GM12878 (cell line): ENCODE measurements at places on chromosomes 3 and 15. TPM values are rescaled to one million over a fixed set of nuclear protein-coding genes. Genes with fewer than 3 reads are reported as not detected.

DNA sequence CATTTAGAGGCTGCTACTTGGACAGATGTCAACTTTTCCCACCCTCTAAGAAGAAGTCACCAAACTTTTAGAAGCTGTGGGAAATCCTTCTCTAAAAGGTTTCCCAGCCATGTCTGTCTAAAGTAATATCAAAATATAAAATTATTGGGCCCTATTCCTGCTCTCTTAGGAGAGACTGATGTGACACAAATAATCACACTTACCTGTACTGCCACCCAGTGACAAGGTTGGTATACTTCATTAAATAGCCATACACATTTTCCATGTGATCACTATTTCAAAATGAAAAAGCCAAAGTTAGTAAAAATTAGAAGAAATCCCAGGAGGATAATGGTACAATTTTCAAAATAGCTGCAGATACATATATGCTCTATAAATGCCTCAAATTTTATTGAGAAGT lies 12.6 kb downstream of the OSBPL11 start:
- H3K4me1 ChIP-seq: peaks cover 5% of the 10 kb centered on the region; the same call in 1 of the 2 replicates
- H3K36me3 ChIP-seq: peaks cover 8% of the 10 kb centered on the region
- H3K27ac ChIP-seq: no peak overlapping the region
- H3K27me3 ChIP-seq: no peaks in the 10 kb centered on the region
- no peak overlapping the region for H3K4me3 ChIP-seq

C2CD4B gene
- not detected in 2 replicates for total RNA-seq

GRCh38 chr15:60840703-60841411 lies 361.9 kb upstream of the ICE2 start:
- H3K4me1 ChIP-seq: no peaks in the 10 kb centered on the region; the same call in 1 of the 2 replicates
- no peak overlapping the region for H3K4me3 ChIP-seq
- H3K27me3 ChIP-seq: no peaks in the 10 kb centered on the region

ROPN1 gene
- total RNA-seq: not detected in 2 replicates

GRCh38 chr3:111619833-111620232 lies 24.7 kb upstream of the ZBED2 start:
- H3K27ac ChIP-seq: no peak overlapping the region
- DNase-seq: no peak
- H3K27me3 ChIP-seq: no peaks in the 10 kb centered on the region; the same call in 1 of the 2 replicates

SI gene
- not detected in 2 replicates for total RNA-seq

DNA sequence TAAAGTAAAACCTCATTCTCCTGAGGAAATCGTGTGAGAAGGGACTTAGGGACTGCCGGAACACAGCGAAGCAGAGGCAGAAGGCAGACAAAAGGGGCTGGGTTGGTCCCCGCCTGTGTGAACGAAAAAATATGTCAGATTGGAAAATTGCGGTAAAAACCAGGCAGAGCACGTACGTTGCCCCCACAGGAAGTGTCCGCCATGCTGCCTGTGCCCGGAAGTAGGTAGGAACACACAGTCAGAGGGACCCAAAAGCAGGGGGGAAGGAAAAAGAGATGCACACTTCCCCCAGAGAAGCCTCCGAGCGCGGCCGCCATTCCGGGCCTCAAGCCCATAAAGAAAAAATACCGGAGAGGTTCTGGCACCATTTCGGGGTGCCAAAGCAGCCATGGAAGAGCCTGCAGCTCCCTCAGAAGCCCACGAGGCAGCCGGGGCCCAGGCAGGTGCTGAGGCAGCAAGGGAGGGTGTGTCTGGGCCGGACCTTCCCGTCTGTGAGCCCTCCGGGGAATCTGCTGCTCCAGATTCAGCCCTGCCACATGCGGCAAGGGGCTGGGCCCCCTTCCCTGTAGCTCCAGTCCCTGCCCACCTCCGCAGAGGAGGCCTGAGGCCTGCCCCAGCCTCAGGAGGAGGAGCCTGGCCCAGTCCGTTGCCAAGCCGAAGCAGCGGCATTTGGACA lies at the start of gene MKRN3:
MKRN3 (plus strand) TSS at position 280 of the 676 bp plus-strand sequence; CDS start at position 389, 109 bp downstream.
- H3K4me3 ChIP-seq: no peak within 1 kb of the TSS
- no peaks in the 10 kb centered on the region for H3K4me1 ChIP-seq
- no peak within 1 kb of the TSS for H3K27ac ChIP-seq
- no peak for DNase-seq

DNA sequence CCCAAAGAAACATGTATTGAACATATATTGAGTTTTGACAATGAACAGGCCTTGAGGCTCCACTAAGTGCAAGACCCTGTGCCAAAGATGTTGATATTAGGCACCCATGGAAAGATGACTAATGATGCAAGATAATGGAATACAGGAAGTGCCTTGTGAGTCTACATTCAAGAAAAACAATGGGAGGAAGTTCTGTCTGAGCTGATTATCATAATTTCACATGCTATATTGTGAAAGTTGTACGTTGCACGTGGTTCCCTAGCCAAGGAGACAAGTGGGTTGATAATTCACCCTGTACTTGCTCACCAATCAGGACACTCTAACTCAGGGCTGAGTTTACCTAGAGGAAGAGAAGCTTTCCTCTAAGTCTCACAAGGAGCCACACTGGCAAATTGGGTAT lies 186.9 kb upstream of the STAC start:
- no peaks in the 10 kb centered on the region for H3K27me3 ChIP-seq
- H3K4me3 ChIP-seq: no peak overlapping the region
- H3K36me3 ChIP-seq: no peaks in the 10 kb centered on the region
- no peak overlapping the region for H3K27ac ChIP-seq

POTEB2 gene
- total RNA-seq: not detected in 2 replicates

ATP8B4 gene
- 0.23 and 0.56 TPM in 2 replicates for total RNA-seq

GRCh38 chr15:71679793-71680353 lies 130.5 kb upstream of the NR2E3 start:
- no peak overlapping the region for H3K4me3 ChIP-seq
- H3K27ac ChIP-seq: no peak overlapping the region
- DNase-seq: no peak
- H3K4me1 ChIP-seq: peaks cover 12% of the 10 kb centered on the region

DNA sequence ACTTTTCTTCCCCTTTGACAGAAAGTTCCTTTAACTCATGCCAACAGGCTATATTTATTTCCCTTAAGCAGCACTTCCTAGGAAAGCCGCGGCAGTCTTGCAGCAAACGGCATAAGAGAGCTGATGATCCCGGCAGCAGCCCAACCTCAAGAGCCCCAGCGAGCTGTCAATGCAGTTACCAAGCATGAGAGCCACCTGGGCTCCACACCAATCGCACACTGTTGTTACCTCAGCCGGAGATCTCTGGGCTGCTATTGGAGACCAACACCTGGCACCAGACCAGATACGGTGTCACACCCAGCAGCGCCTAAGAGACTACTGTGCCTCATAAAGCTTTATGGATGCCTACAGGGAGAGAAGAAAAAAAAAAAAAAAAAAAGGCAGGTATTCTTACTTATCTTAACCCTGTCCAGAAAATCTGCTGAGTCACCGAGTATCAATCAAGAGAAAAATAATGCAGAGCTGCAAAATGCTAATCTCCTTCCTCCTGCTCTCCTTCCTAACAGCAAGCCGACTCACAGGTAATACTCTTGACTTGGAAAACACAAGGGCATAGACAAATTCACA lies 11.7 kb downstream of the ABCC5 start:
- H3K4me1 ChIP-seq: peaks cover 12% of the 10 kb centered on the region
- peak; percentile 27 for DNase-seq

FBXO40 gene
- not detected in 2 replicates for total RNA-seq

CHRM5 gene
- not detected in 2 replicates for total RNA-seq

- H3K4me1 ChIP-seq: peaks cover 37% of the 10 kb centered on the region
- H3K27me3 ChIP-seq: no peaks in the 10 kb centered on the region
- no peaks in the 10 kb centered on the region; the same call in 1 of the 2 replicates for H3K36me3 ChIP-seq
- H3K27ac ChIP-seq: peak overlapping the region; percentile 44
- no peak for DNase-seq
These were observed 306.4 kb upstream of the STT3B start for GRCh38 chr3:31226346-31226745.

GRCh38 chr15:57555270-57555669 lies 36.4 kb upstream of the MYZAP start:
- H3K4me3 ChIP-seq: no peak overlapping the region
- H3K36me3 ChIP-seq: no peaks in the 10 kb centered on the region
- DNase-seq: no peak
- H3K4me1 ChIP-seq: no peaks in the 10 kb centered on the region

GRCh38 chr3:192869131-192870031 lies 48.3 kb downstream of the MB21D2 start:
- DNase-seq: no peak
- H3K27me3 ChIP-seq: no peaks in the 10 kb centered on the region
- no peaks in the 10 kb centered on the region; the same call in 1 of the 2 replicates for H3K36me3 ChIP-seq

GRCh38 chr3:117762621-117763037 lies 1053.0 kb downstream of the TUSC7 start:
- no peaks in the 10 kb centered on the region for H3K36me3 ChIP-seq
- no peaks in the 10 kb centered on the region for H3K27me3 ChIP-seq
- no peak overlapping the region for H3K27ac ChIP-seq
- no peak overlapping the region for H3K4me3 ChIP-seq
- H3K4me1 ChIP-seq: no peaks in the 10 kb centered on the region
